Effector CD4-positive, alpha-beta T cell (primary cell): ENCODE measurements at places on chromosomes 3 and 15.

GRCh38 chr3:167929968-167930367, 165.8 kb downstream of the GOLIM4 start:
- no peak for DNase-seq

GRCh38 chr15:79408041-79408440, 24.1 kb upstream of the MINAR1 start:
- DNase-seq, result no peak

DNA sequence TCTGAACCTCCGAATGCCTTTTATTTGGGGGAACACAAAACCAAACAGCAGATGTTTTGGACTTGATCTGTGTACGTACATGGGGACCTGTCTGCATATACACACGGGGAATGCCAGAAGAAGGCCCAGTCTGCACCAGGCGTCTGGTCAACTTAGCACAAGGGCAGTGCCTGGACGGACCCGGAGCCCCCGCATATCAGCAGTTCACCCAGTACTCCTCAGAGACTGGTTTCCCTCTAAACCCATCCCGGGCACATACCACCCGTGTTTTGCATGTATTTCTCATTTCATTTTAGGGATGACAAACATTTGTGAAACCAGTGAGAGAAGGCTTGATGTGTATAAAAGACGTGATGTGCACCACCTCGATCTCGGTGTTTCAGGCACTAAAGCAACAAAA, 49.7 kb downstream of the KLHL25 start:
- DNase-seq, result no peak

DNA sequence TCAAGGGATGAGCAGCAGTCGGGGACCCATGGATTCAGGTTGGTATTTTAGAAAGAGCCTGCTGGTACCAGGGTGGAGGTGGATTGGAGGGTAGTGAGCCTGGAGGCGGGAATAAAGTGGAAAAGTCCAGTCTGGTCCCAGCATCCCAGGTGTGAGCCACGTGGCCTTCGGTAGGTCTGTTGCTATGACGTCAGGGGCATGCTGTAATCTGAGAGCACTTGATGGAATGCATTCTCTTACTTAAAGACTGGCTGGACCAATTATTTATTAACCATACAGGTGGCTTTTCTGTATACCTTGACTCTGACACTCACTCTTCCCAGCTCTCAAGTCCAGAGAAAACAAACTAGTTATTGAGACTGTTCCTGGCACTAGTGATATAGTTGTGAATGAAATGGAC, 389.9 kb upstream of the RGMA start:
- no peak for DNase-seq

DNA sequence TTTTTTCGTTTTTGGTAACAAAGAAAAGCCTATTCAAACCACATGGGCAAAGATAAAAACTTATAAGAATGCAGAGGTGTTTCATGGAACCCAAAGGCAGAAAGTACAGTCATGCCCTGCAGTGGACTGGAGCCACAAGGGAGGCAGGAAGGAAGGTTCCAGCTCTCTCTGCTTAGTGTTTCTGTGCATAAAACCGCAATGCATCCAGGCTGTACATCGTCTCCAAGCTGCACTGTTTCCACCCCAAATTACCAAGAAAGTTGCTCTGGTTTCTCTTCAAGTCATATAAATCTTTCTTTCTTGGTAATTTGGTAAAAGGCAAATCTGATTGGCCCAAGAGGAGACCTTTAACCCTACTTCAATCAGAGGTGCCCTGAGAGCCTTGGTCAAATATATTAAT, 15.8 kb downstream of the TRAT1 start:
- DNase-seq, result no peak

GRCh38 chr3:6739288-6739687, 121.6 kb upstream of the GRM7 start:
- DNase-seq, result no peak

- peak; percentile 7 for DNase-seq
Measured at GRCh38 chr3:186825294-186825821, 17.2 kb upstream of the ADIPOQ start.
